ENCODE measurements at places on chromosomes 7 and 10.

GRCh38 chr7:16754856-16755317 lies 1.3 kb downstream of the TSPAN13 start:
- DNase-seq, result no peak

- no peak for DNase-seq
Measured at GRCh38 chr10:75472685-75473084, 41.3 kb downstream of the LRMDA start.

DNA sequence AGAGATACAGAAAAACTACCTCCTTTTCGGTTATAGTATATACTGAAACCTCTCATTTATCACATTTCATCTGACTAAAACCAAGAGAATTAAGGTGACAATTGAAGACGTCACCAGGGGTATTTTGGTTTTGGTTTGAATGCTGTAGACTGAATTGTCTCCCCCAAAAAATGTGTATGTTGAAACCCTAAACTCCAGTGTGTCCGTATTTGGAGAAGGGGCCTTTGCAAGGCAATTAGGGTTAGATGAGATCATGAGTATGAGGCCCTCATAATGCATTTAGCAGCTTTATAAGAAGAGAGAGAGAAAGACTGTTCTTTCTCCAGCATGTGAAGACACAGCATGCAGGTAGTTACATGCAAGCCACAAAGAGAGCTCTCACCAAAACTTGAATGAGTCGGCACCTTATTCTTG lies 59.5 kb downstream of the CACNA2D1 start:
- no peak for DNase-seq

- no peak for DNase-seq
Measured at GRCh38 chr10:92644921-92645320, 44.8 kb upstream of the HHEX start.

DNA sequence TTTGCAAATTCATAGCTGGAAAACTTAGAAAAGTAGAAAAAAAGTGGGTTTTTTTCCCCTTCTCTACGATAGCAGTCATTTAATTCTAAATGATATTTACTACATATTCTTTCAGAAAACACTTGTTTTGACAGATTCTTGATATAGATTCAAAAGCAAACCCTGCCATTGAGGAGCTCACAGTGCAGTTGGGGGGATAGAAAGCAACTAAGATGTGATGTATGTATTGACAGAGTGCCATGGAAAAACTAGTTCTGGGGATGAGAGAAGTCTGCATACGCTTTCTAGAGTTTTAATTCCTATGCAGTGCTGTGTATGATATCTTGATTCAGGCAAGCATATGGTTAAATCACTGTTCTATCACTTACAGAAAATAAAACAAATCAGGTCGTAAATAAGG lies 436.6 kb upstream of the GHITM start:
- no peak for DNase-seq

- no peak for DNase-seq
Measured at GRCh38 chr7:47739891-47740290, 158.0 kb upstream of the TNS3 start.

DNA sequence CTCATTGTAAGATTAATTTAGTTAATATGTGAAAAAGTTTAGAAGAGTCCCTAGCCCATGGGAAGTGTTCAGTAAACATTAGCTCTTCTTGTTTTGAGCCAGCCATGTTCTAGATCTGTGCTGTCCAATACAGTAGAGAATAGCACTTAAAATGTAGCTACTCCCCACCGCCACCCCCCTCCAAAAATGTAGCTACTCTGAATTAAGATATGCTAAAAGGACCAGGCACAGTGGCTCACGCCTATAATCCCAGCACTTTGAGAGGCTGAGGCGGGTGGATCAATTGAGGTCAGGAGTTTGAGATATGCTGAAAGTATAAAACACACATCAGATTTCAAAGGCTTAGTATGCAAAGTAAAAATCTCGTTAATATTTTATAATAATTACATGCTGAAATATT lies 47.3 kb upstream of the MXI1 start:
- no peak for DNase-seq

- no peak for DNase-seq
Measured at GRCh38 chr7:45061806-45062425, 26.9 kb downstream of the NACAD start.

GRCh38 chr10:77496941-77497420 lies 140.6 kb downstream of the KCNMA1 start:
- DNase-seq, result no peak

DNA sequence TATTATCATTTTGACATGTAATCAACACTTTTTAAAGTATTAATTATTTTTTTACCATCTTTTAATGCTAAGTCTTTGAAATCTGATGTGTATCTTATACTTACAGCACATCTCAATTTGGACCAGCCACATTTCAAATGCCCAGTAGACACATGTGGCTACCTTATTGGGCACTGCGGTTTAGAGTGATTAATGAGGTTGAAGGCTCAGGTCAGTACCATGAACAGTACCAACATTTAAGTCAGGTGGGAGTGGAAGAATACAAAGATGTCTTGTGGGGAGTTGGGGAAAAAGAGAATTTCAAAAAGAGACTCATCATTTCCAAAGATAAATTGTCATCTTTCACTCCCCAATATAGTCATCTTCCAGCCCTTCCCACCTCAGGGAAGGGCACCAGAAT lies 40.5 kb downstream of the COL28A1 start:
- DNase-seq, result no peak

GRCh38 chr10:103186128-103186527 lies 6.9 kb downstream of the NT5C2 start:
- DNase-seq, result no peak

DNA sequence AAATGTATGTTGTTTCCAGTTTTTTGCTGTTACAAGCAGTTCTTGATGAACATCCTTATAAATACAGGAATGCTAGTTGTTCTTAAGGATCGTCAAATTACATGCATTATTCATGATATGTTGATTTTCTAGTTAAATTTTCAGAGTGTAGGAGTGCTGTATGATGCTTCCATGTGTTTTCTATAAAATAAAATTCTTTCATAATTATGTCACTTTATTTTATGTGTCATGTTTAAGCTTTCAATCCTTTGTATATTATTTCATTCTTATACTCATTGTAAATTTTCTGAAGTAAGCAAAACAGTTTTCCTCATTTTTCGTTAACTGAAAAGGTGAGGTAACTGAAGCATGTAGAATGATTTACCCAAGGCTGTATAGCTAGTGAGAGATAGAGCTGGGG lies 16.8 kb upstream of the MYPN start:
- no peak for DNase-seq

GRCh38 chr7:105691680-105692564 lies 110.6 kb upstream of the EFCAB10 start:
- DNase-seq, result peak; percentile 60

GRCh38 chr10:61643316-61643751 lies 19.4 kb upstream of the CABCOCO1 start:
- no peak for DNase-seq

DNA sequence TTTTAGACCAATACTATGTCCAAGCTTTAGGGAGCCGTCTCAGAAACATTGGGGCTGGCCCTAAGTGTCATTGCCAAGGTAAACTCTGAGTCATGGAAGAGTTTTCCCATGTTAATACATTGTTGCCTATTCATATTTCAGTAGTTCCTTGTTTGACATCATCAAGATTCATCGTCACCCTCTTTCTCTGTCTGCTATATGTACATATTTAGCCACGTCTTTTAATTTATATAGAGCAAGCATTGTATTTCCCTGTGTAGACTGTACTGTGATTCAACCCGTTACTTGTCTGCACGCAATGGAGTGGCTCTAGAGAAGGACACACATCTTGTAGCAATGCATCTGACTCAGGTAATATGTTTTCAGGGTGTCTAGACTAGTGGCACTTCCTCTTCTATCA lies 217.9 kb upstream of the TPK1 start:
- DNase-seq, result no peak

DNA sequence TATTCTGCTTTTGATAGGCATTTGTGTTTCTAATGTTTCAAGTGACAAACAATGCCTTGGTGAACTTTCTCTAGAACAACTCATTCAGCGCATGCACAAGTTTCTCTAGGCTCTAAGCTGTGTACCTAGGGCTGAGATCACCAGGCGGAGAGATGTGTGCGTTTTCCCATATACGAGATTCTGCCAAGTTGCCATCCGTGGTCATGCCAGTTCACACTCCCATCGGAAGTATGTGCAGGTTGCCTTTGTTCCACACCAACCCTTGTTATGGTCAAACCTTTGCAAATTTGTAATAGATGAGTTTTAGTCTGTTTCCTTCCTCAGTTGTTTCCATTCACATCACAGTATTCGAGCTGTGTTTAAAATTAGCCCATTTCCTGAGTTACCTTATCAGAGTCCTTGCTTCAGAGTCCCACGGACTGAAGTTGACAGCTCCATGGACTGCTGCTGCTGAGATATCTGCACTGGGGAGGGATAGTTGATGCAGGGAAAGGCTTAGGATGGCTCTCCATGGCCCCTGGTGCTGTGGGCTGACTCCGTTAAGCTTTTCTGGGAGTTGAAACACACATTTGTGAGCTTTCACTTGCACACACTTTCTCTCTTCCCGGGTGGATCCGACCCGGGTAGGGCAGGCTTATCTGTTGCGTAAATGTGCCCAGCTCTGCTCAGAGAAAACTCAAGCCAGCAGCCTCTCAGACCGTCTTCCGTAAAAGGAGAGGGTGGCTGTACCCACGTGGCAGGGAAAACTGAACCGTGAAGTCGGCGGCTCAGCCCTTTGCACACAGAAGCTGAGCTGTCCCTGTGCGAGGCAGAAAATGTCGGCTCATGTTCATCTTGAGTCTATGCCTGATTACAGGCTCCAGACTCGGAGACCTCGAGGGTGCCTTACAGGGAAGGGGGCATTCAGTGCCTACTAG lies 49.4 kb downstream of the HK1 start:
- peak; percentile 46 for DNase-seq

- DNase-seq, result no peak
Measured at GRCh38 chr7:27189997-27190748, 5.1 kb upstream of the HOXA11 start.

DNA sequence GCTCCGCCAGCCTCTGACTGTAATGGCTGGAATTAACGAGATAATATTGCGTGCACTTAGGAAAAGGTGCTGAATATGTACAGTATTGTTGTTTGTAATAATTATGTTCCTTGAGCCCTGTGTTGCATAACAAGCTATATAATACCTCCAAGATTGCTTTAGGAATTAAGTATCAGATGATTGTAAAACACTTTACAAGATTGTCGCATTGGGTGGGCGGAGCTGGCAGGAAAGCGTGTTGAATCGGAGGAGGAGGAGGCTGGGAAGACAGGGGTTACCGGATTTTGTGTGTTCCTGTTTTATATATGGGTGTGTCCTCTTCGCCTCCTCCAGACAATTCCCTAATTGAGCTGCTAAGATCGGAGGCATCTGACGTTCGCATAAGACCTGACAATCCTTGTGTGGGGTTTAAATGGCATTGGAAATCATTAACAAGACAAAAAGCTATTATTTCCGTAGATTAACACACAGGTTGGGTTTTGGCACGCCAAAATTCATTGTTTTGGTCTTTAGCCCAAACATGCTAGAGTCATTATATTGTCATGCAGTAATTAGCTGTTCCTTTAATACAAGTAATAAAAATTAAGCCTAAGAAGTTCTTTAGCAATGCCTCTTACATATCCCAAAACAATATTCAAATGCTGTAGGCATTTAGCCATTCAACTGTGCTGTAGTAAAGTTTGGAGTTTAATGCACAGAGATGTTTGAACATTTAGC lies 192.9 kb upstream of the SH2B2 start:
- no peak for DNase-seq

GRCh38 chr10:11397980-11398580 lies 213.4 kb downstream of the USP6NL start:
- DNase-seq, result no peak

DNA sequence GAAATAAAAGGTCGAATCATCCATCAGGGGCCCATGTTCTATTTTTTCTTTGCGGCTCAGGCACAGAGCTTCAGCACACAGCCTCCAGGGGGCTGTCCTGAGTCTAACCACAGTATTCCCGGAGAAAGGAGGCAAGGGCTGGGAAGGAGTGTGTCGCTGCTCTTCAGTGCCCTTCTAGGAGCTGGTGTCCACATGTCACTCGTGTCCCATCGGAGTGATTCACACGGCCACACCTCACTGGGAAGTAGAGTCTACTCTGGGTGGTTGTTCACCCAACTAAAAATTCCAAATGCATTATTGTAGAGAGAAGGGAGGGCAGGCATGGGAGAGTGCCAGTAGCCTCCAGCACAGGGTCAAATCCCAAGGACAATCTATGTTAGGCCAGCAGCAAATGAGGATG lies 114.8 kb upstream of the LANCL2 start:
- no peak for DNase-seq
